ENCODE measurements at places on chromosomes 3 and 15.

GRCh38 chr3:38655708-38656300 lies 6.3 kb upstream of the SCN5A start:
- DNase-seq = no peak
- H3K36me3 ChIP-seq = no peaks in the 10 kb centered on the region
- H3K4me1 ChIP-seq = no peaks in the 10 kb centered on the region
- no peaks in the 10 kb centered on the region for H3K27me3 ChIP-seq
- no peak overlapping the region for H3K27ac ChIP-seq

GRCh38 chr3:154431043-154431442 lies 1.1 kb upstream of the GPR149 start:
- peaks cover 16% of the 10 kb centered on the region for H3K27me3 ChIP-seq
- no peaks in the 10 kb centered on the region for H3K36me3 ChIP-seq
- no peaks in the 10 kb centered on the region for H3K4me1 ChIP-seq

- no peaks in the 10 kb centered on the region for H3K36me3 ChIP-seq
- no peak for DNase-seq
- H3K4me1 ChIP-seq = no peaks in the 10 kb centered on the region
- no peak overlapping the region for H3K4me3 ChIP-seq
Measured at GRCh38 chr3:127888564-127889107, 26.4 kb upstream of the KBTBD12 start.

GRCh38 chr3:10495614-10496013 lies 9.8 kb downstream of the ATP2B2 start:
- no peak overlapping the region for H3K4me3 ChIP-seq
- H3K36me3 ChIP-seq = no peaks in the 10 kb centered on the region
- H3K27ac ChIP-seq = no peak overlapping the region
- DNase-seq = no peak

GRCh38 chr3:58250093-58250707 lies 12.6 kb downstream of the ABHD6 start:
- no peak overlapping the region for H3K4me3 ChIP-seq
- DNase-seq = no peak

- H3K4me1 ChIP-seq = no peaks in the 10 kb centered on the region
- no peak for DNase-seq
- no peaks in the 10 kb centered on the region for H3K27me3 ChIP-seq
Measured at GRCh38 chr3:10783360-10784351, 32.4 kb upstream of the SLC6A11 start.

DNA sequence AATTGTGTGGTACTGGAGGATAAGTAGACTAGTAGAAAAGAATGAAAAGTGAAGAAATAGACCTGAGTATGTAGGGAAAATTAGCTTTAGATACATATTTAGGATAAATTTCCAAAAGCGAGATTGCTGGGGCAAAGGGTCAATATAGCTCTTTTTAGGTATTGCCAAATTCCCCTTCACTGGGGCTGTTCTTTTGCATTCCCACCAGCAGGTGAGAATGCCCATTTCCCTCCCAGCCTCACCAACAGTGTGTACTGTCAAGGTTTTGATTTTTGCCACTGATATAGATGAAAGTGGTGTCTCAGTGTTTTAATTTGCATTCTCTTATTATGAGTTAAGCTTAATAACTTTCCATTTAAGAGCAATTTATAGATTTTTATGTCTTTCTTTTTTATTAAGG lies 35.7 kb upstream of the BHLHE40 start:
- H3K36me3 ChIP-seq = no peaks in the 10 kb centered on the region
- no peak for DNase-seq
- H3K27ac ChIP-seq = no peak overlapping the region
- no peaks in the 10 kb centered on the region for H3K4me1 ChIP-seq
- no peaks in the 10 kb centered on the region for H3K27me3 ChIP-seq

DNA sequence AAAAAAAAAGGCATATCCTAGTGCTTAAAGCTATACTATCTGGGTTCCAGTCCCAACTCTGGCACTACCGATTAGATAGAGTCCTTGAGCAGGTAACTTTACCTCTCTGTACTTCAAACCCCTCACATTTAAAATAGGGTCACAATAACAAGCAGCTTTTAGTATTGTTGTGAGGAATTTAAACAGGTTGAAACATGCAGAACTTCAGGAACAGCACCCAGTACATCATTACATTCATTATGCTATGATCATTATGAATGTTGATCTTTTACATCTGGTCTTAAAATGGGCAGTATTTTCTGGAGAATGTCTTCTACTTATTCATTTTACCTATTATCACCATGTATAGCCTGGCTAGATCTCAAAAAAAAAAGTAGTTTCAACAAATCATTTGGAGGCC lies 176.1 kb upstream of the CCDC54 start:
- H3K27me3 ChIP-seq = no peaks in the 10 kb centered on the region
- H3K27ac ChIP-seq = no peak overlapping the region
- H3K4me3 ChIP-seq = no peak overlapping the region
- no peaks in the 10 kb centered on the region for H3K36me3 ChIP-seq

DNA sequence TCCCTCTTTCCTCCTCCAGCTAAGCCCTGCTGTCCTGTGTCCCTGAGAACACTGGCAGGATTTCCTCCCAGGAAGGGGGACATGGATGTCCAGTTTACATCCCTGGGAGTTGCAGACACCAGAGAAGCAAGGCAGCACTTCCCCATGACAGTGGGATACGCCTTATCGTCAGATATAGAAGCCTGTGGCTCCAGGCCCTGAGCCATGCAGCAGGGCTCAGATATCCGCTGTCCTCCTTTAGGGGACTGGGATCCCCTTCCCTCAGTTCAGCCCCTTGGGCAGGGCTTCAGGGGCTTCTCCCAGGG lies 16.4 kb downstream of the CORO2B start:
- H3K36me3 ChIP-seq = no peaks in the 10 kb centered on the region
- H3K27ac ChIP-seq = peak overlapping the region; percentile 7
- H3K4me3 ChIP-seq = no peak overlapping the region
- H3K4me1 ChIP-seq = peaks cover 11% of the 10 kb centered on the region
- H3K27me3 ChIP-seq = no peaks in the 10 kb centered on the region

- no peak overlapping the region for H3K27ac ChIP-seq
- DNase-seq = no peak
- H3K4me1 ChIP-seq = no peaks in the 10 kb centered on the region
- H3K4me3 ChIP-seq = no peak overlapping the region
Measured at GRCh38 chr3:107916171-107916570, 174.7 kb downstream of the CD47 start.

- no peak for DNase-seq
- H3K4me1 ChIP-seq = no peaks in the 10 kb centered on the region
- no peaks in the 10 kb centered on the region for H3K27me3 ChIP-seq
- H3K4me3 ChIP-seq = no peak overlapping the region
Measured at GRCh38 chr3:17055374-17056276, 170.9 kb downstream of the PLCL2 start.

- DNase-seq = no peak
- no peaks in the 10 kb centered on the region for H3K27me3 ChIP-seq
Measured at GRCh38 chr3:53941950-53942349, 50.3 kb upstream of the SELENOK start.

DNA sequence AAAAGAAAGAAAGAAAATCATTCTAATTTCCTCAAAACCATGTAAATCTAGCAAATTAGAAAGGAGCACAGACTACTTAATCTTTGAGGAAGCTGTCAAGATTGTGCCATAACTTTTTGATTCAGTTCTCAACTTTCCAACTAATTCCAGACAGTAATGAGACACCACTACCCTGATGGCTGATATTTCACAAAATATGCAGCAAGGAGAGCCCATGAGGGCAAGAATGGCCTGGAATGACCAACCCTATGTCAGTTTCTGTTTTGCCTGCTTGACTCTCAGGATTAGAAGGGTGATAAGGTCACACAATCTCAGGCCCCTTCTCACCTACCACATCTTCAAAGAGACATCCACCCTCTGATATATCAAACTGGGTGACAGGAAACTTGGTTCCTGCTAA lies 134.7 kb downstream of the MAGI1 start:
- H3K27ac ChIP-seq = no peak overlapping the region
- no peaks in the 10 kb centered on the region for H3K27me3 ChIP-seq
- no peaks in the 10 kb centered on the region for H3K36me3 ChIP-seq
- no peaks in the 10 kb centered on the region for H3K4me1 ChIP-seq
- H3K4me3 ChIP-seq = no peak overlapping the region
- DNase-seq = no peak

- DNase-seq = no peak
- no peaks in the 10 kb centered on the region for H3K36me3 ChIP-seq
- no peaks in the 10 kb centered on the region for H3K4me1 ChIP-seq
- no peaks in the 10 kb centered on the region for H3K27me3 ChIP-seq
Measured at GRCh38 chr3:172066880-172067796, 27.8 kb downstream of the FNDC3B start.

DNA sequence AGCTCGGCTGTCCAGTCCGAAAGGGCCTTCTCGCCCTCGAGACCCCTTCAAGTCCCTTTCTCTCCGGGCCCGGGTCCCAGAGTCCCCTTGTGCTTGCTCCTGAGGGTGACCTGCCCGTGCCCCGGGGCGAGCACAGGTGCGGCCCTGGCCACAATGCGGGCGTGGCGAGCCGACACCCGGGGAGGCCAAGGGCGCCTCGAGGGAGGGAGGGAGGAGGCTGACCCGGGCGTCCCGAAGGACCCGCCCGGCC lies 810 bp upstream of the MEF2A start:
- no peaks in the 10 kb centered on the region for H3K4me1 ChIP-seq
- H3K4me3 ChIP-seq = peak overlapping the region; percentile 95
- DNase-seq = no peak
- H3K36me3 ChIP-seq = no peaks in the 10 kb centered on the region
- peak overlapping the region; percentile 98 for H3K27ac ChIP-seq

GRCh38 chr15:61195116-61196002 lies 33.7 kb downstream of the RORA start:
- H3K4me1 ChIP-seq = no peaks in the 10 kb centered on the region
- no peaks in the 10 kb centered on the region for H3K27me3 ChIP-seq
- no peak for DNase-seq
- H3K4me3 ChIP-seq = no peak overlapping the region

DNA sequence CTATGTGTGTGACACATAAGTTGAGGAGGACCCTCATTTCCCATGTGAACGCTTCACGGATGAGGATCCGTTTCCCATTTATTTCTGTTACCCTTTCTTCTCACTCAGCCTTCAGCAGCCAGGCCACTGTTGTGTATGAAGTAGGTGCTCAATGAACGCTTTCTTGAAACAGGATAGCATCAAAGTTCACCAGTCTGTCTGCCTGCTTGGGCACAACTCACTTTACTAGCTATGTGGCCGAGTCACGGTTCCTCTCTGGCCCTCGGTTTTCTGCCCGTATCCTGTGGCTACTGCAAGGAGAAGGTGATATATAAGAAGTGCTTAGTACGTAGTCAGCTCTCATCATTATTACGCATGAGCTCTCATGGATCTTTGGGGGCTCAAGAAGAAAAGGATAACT lies 22.4 kb downstream of the ACSBG1 start:
- no peaks in the 10 kb centered on the region for H3K36me3 ChIP-seq
- no peaks in the 10 kb centered on the region for H3K4me1 ChIP-seq
- no peaks in the 10 kb centered on the region for H3K27me3 ChIP-seq
- H3K4me3 ChIP-seq = no peak overlapping the region
- no peak overlapping the region for H3K27ac ChIP-seq

DNA sequence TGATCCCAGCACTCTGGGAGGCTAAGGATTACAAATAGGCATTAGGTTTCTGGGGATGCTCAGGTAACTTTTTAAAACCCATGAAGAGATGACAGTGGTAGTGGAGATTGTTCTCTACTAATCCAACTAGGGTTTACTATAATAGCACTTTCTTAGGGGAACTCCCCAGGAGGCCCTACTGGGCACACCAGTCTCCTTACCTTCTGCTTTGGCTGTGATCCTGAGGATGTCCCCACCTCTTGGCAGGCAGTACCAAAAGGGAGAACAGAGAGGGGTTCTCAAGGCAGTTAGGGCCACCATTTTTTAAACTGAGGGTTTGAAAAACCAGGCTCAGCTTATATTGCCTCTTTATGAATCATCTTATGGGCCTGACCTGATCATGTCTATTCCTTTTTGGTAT lies 15.0 kb upstream of the FBXL22 start:
- H3K4me3 ChIP-seq = no peak overlapping the region
- H3K27me3 ChIP-seq = no peaks in the 10 kb centered on the region
- no peak for DNase-seq
- H3K4me1 ChIP-seq = no peaks in the 10 kb centered on the region
- H3K27ac ChIP-seq = no peak overlapping the region

DNA sequence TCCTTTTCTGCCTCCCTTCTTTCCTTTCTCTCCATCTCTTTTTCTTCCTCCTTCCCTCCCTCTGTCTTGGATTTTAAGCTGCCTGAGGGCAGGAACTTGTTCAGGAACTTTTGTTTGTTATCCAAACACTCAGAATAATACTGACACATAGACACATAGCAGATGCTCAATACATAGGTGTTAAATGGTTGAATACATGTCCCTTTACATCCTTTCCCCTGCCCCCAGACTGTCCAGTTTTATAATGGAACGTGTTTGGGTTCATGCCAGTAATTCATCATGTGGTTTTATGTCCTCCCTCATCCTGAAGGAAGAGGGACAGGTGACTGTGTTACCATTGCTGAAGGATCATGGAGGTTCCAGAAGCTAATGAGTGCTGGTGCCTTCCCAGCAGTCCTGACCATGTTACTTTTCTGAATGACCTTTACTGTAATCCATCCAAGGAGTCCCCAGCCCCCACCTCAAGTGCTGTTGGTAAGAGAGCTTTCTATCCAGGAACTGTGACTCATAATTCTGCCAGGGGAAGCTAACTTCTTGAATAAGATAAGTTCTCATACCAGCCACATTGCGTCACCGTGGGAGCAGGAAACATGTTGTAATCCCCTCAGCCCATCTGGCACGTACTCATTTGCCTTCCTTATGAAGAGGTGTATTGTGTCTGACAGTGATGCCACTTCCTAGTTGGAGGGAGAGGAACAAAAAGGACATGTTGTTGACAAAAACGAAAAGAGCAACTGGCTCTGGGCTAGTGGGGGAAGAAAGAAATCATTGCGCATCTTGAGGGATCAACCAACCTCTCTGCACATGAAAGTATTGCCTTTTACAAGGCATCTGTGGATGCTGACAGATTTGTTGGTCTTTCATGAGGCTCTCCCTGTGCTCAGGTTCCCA lies 52.4 kb downstream of the IL1RAP start:
- no peaks in the 10 kb centered on the region for H3K4me1 ChIP-seq
- DNase-seq = peak; percentile 58
- H3K4me3 ChIP-seq = no peak overlapping the region
- no peaks in the 10 kb centered on the region for H3K27me3 ChIP-seq
- no peaks in the 10 kb centered on the region for H3K36me3 ChIP-seq

GRCh38 chr3:2929574-2929973 lies 180.6 kb downstream of the IL5RA start:
- no peak for DNase-seq
- no peaks in the 10 kb centered on the region for H3K27me3 ChIP-seq
- no peak overlapping the region for H3K4me3 ChIP-seq

DNA sequence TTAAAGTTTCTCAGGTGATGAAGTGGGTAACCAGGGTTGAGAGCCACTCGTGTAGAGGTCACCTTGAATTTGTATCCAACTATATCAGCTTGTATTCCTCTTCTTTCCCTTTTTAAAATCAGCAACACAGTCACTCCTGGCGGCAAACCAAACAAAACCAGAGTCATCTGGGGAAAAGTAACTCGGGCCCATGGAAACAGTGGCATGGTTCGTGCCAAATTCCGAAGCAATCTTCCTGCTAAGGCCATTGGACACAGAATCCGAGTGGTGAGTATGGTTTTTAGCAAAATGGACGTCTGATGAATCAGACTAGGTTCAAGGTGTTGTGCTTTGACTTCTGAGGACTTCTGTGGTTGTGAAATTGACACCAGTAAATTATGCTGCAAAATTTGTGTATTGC lies 3.9 kb downstream of the RPL35A start:
- H3K4me1 ChIP-seq = peaks cover 4% of the 10 kb centered on the region
- H3K27me3 ChIP-seq = no peaks in the 10 kb centered on the region
- no peak for DNase-seq
- H3K36me3 ChIP-seq = no peaks in the 10 kb centered on the region
- peak overlapping the region; percentile 14 for H3K27ac ChIP-seq
